Karpas-422 (cell line): ENCODE measurements at places on chromosomes 5 and 9. TPM values are rescaled to one million over a fixed set of nuclear protein-coding genes. Genes with fewer than 3 reads are reported as not detected.

FBXO4 gene
- total RNA-seq = 21.4 and 48.4 TPM in 2 replicates

TUT7 gene
- total RNA-seq = 45.0 and 51.2 TPM in 2 replicates

RLN1 gene
- 0.37 TPM in 1 of 2 replicates, not detected in the other for total RNA-seq

CCDC69 gene
- total RNA-seq = 241 and 291 TPM in 2 replicates

UBLCP1 gene
- 15.8 and 36.2 TPM in 2 replicates for total RNA-seq

IL5 gene
- total RNA-seq = not detected in 2 replicates

ITGA2 gene
- not detected in 2 replicates for total RNA-seq

CLIC3 gene
- total RNA-seq = not detected in 2 replicates

ZNF366 gene
- total RNA-seq = not detected in 2 replicates

SLC1A1 gene
- total RNA-seq = not detected in 2 replicates

PCDHA8 gene
- total RNA-seq = not detected in 2 replicates

DRD1 gene
- total RNA-seq = not detected in 2 replicates

TRIO gene
- total RNA-seq = 0.04 and 0.25 TPM in 2 replicates

ZFAND5 gene
- total RNA-seq = 35.0 and 46.4 TPM in 2 replicates

DIPK1B gene
- total RNA-seq = not detected in 2 replicates

SGTB gene
- 7.4 and 10.2 TPM in 2 replicates for total RNA-seq

POLR1E gene
- 39.8 and 46.9 TPM in 2 replicates for total RNA-seq

TNFSF8 gene
- total RNA-seq = 17.9 and 19.6 TPM in 2 replicates

F12 gene
- total RNA-seq = 6.0 and 6.5 TPM in 2 replicates

SGCD gene
- not detected in 2 replicates for total RNA-seq

LMAN2 gene
- 116 and 256 TPM in 2 replicates for total RNA-seq

OLFML2A gene
- total RNA-seq = not detected in 2 replicates

ASPN gene
- not detected in 2 replicates for total RNA-seq

STK32A gene
- not detected in 2 replicates for total RNA-seq

SPINK9 gene
- total RNA-seq = not detected in 2 replicates

ELAVL2 gene
- total RNA-seq = not detected in 2 replicates

INSL4 gene
- total RNA-seq = not detected in 2 replicates
